ENCODE measurements at places on chromosomes 4 and X.

DNA sequence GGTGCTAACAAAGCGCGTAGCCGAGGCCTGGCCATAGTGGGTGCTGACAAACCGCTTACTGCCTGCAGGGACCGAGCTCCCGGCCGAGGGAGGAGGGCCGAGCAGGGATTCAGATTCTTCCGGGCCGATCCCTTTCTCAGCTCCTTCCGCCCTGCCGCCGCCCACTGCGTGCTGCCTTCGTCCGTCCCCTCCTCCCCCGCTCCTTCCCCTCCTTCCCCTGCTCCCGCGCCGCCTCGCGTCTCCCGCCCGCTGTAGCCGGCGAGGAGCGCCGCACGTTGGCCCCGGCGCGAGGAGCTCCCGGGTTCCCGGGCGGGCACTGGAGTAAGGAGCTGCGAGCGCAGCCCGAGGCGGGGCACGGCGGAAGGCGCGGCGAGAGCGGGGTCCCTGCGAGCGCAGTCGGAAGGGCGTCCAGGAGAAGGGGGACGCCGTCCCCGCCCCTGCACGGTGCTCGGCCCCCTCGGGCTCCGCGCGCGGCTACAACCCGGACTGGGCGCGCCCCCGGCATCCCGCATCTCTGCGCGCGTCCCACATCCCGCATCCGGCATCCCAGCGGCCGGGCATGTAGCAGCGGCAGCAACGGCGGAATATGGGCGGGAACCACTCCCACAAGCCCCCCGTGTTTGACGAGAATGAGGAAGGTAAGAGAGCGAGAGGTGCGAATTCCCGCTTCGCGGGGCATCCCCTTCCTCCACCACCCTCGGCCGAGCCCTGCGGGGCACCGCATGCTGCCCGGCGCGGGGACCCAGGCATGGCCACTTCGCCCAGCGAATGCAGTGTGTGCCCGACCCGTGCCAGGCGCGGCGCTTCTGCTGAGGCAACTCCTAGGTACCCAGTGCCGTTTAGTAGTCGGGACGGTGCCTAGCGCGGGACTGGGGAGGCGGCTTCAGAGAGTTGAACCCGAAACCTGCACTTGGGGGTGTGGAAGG is at the start of gene STK32B:
STK32B (plus strand) TSS at position 203 of the 926 bp plus-strand sequence.
- DNase-seq = no peak

DNA sequence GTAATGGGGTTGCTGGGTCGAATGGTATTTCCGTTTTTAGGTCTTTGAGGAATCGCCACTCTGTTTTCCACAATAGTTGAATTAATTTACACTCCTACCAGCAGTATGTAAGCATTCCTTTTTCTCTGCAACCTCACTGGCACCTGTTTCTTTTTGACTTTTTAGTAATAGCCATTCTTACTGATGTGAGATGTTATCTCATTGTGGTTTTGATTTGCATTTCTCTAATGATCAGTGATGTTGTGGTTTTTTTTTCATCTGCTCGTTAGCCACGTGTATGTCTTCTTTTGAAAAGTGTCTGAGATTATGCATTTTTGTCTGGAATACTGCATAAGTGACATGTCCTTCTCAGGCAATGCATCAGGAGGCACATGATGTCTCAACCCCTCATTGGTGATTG is 28.8 kb downstream of the REPS2 start:
- no peak for DNase-seq

DNA sequence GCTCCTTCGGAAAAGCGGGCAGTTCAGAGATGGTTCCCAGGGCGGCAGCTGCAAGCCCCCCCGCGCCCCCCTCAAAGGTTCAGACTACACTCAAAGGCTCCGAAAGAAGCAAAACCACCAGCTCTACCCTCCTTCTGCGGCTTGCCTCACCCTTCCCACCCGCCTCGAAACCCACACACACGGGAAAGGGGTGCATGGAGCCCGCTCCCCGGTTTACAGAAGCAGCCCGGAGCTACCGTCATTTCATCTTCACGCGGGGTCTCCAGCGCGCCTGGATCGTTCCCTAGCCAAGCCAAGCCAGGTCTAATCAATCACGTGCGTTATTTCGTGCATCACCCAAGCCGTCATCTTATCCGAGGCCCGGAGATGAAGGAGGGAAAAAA is 1.2 kb downstream of the NLGN4X start:
- DNase-seq = no peak

GRCh38 chr4:30380404-30380998 is 339.7 kb upstream of the PCDH7 start:
- DNase-seq = peak; percentile 32

- DNase-seq = peak; percentile 23
These were observed 1305.8 kb downstream of the PCDH7 start for GRCh38 chr4:32025851-32026459.

GRCh38 chrX:153999359-154000037 is 20.2 kb downstream of the IRAK1 start:
- DNase-seq = no peak

- no peak for DNase-seq
These were observed 50.4 kb downstream of the SORBS2 start for GRCh38 chr4:185761352-185762235.

DNA sequence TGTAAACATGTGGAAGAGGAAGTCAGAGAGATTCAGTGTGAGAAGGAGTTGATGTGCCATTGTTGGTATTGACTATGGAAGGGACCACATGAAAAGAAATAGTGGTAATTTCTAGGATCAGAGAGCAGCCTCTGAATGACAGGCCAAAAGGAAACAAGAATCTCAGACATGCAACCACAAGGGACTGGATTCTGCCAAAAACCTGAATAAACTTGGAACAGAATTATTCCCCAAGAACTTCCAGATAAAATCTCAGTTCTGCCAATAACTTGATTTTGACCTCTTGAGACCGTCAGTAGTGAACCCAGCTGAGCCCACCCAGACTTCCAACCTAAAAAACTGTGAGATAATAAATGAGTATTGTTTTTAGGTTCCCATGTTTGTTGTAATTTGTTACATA is 653.6 kb upstream of the NR3C2 start:
- no peak for DNase-seq

- DNase-seq = no peak
These were observed 64.1 kb upstream of the NKX1-1 start for GRCh38 chr4:1470393-1470670.

- DNase-seq = no peak
These were observed 676.4 kb upstream of the INTU start for GRCh38 chr4:126956184-126956897.

DNA sequence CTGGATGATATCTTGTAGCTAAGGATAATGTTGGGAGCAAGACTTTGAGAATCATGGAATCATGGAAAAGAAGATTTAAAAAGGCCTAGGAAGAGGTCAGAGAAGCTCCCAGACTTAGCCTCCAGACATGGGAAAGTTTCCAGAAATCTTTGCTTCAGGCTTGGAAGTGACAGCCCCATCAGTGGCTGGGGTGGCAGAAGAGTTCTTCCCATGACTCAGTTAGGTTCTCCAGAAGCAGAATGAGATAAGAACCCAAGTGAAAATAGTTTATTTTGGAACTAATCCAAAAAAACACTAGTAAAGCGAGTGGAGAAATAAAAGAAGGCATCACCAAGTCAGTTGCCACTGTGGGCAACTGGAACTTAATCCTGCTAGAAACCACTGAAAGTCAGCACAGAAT is 506.9 kb downstream of the MID1IP1 start:
- DNase-seq = no peak

GRCh38 chrX:139798701-139799100 is 90.7 kb upstream of the MCF2 start:
- no peak for DNase-seq

Measured in retinal pigment epithelial cell (primary cell).